LoVo (cell line): ENCODE measurements at places on chromosomes 13 and 19.

DNA sequence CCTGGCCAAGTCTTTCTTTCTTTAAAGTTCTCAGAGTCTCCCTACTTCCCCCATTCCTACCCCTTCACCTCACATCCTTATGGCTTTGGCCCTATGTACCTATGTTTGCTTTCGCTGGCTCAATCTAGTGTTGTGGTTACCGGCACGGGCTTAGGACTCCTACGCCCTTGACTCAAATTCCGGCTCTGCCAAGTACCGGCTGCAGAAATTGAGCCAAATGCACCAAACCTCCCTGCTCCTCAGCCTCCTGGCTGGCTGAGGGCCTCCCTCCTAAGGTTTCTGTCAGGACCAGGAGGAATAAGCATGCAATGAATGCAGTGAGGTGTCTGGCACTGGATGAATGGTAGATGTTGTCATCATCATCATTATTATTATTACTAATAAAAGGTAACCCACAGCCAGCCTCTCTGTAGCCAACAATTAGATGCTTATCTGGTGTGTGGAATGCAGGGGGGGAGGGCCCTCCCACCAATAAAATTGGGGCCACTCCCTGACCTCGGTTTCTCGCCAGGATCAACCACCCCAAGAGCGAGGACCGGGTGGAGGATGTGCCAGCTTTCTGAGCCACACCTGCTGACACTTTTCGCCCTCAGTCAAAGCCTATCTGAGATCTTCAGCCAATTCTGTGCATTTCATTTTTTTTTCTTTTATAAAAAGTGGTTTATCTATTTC lies 20.7 kb downstream of the KLK5 start:
- peak; percentile 58 for DNase-seq

DNA sequence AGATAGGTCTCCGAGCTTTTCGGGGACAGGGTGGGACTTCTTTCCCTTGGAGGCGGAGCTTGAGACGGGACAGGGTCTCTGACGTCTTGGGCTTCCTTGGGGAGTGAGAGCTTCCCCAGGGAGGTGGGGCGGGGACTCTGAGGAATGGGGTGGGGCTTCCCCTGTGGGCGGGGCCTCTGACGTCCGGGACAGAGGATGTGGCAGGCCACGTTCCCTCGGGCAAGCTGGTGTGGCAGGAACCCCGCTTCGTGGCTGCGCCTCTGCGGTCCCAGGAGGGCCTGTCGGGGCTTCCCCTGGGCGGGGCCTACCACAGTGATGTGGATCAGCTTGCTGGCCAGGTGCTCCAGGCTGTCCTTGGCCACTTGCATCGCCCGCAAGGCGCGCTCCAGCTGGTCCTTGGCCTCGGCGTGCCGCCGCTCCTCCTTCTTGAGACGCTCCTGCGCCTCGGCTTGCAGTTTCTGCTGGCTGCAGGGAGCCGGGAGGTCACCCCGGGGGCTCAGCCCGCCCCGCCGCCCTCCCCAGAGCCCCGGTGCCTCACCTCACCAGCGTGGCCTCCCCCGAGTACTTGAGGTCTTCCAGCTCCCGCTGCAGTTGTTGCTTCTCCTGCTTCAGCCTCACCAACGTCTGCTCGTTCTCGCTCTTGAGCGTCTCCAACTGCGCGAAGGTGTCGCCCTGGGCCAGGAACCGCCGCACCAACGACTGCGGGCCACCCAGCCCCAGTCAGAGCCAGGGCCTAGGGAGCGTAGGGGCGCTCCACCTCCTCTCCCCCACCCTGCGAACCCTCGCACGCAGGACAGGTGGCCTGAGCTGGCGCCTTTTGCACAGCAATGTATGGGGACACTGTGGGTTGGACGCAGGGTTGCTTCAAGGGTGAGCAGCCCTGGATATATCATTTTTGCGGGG lies 3.3 kb upstream of the RGL3 start:
- no peak for DNase-seq

DNA sequence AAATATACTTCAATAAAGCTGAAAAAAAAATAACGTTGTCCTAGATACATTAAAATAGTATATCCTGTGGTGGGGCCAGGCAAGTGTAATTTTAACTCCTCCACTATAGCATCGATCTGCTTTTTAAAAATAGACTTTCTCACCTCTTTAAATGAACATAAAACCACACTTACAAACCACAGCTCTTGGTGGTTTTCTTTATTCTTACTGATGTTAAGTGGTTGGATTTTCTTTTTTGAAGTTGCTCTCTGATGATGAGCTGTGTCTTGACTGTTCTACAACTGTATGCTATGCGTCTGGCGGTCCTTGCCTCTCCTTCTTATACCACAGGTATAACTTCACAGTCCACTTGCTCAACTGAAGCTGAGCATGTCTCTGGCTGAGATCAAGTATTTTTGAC lies 721.5 kb upstream of the KLHL1 start:
- DNase-seq = no peak

- peak; percentile 61 for DNase-seq
Measured at GRCh38 chr19:11130824-11131455, 24.6 kb downstream of the SPC24 start.

DNA sequence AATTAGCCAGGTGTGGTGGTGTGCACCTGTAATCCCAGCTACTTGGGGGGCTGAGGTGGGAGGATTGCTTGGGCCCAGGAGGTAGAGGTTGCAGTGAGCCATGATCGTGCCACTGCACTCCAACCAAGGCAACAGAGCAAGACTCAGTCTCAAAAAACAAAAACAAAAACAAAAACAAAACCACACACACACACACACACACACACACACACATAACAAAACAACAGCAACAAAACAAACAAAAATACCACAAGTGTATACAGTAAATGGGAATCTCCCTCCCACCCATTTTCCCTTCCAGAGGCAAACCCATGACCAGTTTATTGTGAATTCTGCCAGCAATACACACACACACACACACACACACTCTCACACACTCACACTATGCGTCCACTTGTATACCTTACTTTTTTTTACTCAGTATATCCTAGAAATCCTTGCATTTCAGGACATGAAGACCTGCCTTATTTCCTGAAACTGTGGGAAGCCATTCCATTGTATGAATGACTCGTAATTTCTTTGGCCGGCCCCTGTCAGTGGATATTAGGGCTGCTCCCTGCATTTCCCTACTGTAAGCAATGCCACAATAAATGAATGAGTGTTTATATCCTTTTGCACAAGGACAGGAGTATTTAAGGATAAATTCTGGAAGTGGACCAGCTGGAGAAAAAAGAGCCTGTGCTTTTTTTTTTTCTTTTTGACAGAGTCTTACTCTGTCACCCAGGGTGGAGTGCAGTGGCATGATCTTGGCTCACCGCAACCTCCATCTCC lies 6.9 kb upstream of the PLEKHF1 start:
- no peak for DNase-seq

DNA sequence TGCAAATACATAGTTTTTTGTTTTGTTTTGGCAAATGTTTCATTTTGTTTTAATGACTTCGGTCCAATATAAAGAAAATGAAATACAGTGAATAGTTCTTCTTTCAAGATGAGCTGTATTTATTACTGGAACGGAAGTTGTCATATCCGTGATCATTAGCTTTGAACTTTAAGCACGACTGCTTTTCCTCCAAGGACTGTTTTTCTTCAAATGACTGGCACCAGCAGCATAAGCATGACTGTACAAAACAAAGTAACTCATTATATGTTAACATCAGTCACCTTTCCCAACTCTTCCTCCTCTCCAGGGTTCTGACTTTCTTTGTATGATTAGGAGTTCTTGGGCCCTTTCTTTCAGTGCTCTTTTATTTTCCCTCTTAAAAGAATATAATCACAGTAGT lies 20.5 kb downstream of the EDNRB start:
- no peak for DNase-seq

DNA sequence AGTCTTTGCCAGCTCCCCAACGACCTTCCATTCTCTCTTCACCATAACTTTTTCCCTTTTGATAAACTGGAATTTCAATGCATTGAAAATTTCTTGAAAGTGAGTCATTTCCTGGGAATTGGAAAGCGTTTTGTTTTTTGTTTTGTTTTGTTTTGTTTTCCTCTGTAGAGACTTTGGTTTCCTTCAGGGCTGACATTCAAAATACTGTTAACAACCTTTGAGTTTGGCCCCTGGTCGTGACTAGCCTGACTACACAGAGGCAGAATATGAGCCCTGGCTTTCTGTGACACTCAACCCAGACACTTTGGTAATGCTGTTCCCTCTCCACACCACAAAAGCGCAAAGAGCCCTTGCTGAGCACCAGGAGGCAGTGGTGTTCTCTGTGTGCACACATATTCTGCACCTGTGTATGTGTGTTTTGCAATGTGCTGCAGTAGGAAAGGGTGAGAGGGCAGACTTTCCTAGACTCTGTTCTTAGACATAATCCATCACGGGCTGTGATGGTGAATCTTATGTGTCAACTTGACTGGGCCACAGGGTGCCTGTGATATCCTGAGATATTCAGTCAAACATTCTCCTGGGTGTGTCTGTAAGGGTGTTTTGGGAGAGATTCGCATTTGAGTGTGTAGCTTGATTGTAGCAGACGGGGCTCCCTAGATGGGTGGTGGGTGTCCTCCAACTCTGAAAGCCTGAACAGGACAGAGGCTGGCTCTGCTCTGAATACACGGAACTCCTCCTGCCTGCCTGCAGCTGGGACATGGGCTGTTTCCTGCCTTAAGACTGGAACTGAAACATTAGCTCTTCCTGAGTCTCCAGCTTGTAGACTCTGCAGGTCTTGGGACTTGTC lies 29.5 kb upstream of the ANKRD10 start:
- DNase-seq = peak; percentile 40

DNA sequence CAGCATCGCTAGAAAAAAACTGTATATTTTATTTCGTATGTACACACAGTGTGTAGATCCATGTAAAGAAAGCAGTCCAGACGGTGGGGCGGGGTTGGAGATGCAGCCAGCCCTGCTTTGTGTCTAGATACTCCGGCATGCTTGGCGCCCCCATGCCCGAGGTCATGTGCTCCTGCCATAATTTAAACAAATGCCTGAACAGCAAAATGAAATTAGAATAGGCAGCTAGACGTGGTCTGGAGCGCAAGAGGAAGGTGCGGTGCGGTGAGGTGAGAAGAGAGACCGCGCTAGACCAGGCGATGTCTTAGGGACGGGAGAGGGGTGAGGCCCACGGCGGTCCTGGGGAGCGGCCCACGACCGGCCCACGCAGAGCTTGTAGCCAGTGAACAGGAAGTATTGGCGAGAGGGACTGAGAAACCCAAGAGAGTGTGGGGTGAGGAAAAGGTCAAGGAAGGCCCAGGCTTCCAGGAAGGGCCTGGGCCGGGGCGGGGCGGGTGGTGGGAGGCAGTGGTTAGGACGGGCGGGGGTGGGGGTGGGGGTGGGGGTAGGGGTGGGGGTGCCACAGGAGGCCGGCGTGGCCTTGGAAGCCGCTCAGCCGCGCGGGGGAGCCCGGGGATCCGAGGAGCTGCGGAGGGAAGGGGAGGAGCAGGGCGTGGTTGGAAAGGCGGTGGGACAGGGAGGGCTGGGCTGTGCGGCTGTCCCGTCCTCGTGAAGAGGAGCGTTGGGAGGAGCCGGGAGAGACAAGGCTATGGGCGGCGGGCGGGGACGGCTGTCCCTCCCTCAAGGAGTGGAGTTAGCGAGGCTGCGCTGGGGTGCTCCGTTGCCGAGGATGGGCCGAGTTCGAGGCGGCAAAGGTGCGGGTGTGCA lies 254.7 kb upstream of the SGCG start:
- DNase-seq = no peak

- no peak for DNase-seq
Measured at GRCh38 chr13:33927315-33927714, 109.4 kb downstream of the RFC3 start.

GRCh38 chr13:51721496-51721895 lies 82.5 kb downstream of the DHRS12 start:
- DNase-seq = no peak

- DNase-seq = no peak
Measured at GRCh38 chr13:34207872-34208271, 389.9 kb downstream of the RFC3 start.

GRCh38 chr19:6161271-6161850 lies 25.9 kb downstream of the ACSBG2 start:
- DNase-seq = peak; percentile 41

DNA sequence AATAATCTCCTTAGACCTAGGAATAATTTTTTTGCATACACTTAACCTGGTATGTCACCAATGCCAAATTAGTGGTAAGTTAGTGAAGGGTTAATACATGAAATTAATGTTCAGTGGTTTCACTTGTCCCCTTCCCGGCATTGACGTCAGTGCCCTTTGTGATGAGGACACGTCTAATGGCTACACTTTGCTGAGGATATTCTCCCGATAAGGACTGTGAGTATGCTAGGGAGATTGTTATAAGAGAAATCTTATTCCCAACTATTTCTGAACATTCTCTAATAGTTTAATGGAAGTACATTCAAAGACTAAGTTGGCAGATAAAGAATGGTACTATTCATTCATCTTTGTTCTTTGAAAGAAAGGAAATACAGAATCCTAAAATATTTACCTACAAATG lies 102.4 kb downstream of the TNFRSF19 start:
- no peak for DNase-seq

DNA sequence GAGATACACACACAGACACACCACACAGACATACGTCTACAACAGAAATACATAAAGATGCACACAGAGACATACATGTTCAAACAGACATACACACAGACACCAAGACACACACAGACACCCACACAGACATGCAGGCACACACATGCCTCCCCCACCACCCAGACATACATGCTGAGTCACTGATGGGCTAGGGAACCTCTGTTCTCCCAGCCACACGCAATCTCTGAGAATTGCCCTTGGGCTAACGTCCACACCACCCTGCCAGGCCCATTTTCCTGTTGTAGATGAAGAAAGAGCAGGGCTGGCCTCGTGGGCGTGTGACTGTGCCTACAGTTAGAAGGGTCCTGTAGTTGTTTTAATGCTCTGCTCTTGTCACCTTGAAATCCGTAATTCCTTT lies 261.9 kb downstream of the KCNRG start:
- no peak for DNase-seq
